ENCODE measurements at places on chromosomes 7 and 10.

- no peak for DNase-seq
Observed at GRCh38 chr10:80552151-80552646, 14.5 kb downstream of the SH2D4B start.

GRCh38 chr10:95784279-95784913 lies 28.4 kb downstream of the ENTPD1 start:
- DNase-seq, result no peak

DNA sequence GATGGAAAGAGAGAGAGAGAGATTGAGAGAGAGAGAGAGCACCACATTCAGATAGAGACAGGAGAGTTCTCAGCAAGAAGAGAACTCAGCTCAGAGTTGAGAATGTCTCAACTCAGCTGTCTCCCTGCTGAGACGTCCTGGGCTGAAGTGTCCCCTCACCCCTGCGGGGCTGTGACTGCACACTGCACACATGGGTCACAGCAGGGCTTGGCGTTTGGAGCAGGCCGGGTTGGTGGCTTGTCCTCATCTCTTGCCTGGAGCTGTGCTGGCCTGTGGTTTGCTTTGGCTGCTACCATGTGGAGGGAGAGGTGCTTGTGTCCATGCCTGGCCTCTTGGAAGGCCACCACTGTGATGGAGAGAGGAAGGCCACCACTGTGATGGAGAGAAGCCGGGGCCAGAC lies 167.9 kb downstream of the RNF216 start:
- no peak for DNase-seq

GRCh38 chr7:88289564-88290025 lies 17.1 kb downstream of the STEAP4 start:
- DNase-seq, result no peak

DNA sequence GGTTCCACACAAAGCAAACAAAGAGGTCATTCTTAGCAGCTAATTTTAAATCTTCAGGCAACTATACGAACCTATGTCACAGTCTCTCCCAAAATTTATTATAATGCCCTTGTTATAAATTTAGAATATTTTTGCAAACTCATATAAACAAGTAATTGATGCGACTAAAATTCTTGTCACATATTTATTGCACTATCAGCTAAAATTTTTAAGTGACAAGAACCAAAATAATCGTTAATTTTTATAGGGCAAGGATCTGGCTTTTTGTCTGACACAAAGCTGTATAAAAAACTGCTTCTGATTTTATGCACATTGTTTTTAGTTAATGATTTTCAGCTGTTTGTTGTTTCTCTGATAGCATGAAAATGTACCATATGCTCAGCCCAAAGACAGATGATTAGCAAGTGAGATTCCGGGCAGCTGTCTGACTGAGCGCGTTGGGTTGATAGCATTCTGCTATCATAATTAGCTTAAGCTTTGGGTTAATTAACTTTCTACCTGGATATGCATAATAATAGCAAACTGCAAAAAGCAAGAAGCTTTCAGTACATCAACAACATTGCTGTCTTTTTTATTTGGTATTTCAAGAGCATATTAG lies 136.0 kb downstream of the MGMT start:
- DNase-seq, result no peak

- DNase-seq, result no peak
Observed at GRCh38 chr10:36880898-36881297, 244.5 kb upstream of the ANKRD30A start.

- no peak for DNase-seq
Observed at GRCh38 chr7:49714182-49714581, 59.3 kb upstream of the VWC2 start.
